Activated T-cell treated with anti-CD3 and anti-CD28 coated beads, Interleukin-2, amount 50 U/mL, for 4 hours (primary cell): ENCODE measurements at places on chromosomes 12 and 14.

DNA sequence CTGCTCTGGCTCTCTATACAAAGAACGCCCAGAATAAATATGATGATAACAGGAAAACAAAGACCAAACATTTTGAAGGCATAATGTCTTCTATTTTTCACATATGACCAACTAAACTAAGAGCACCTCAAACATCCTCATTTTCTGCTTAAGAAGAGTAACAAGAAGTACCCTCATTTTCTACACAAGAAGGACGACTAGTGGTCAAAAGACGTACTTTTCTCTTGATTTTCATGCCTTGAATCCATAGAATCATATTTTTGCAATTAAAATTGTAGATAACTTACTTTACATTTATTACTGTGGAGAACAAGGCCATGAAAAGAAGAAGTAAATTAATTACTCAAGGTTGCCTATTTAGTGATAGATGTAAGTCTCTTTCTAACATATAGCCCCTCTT lies 358.6 kb downstream of the DUSP6 start:
- DNase-seq = no peak

GRCh38 chr12:43332977-43333640 lies 218.9 kb downstream of the ADAMTS20 start:
- DNase-seq = no peak

DNA sequence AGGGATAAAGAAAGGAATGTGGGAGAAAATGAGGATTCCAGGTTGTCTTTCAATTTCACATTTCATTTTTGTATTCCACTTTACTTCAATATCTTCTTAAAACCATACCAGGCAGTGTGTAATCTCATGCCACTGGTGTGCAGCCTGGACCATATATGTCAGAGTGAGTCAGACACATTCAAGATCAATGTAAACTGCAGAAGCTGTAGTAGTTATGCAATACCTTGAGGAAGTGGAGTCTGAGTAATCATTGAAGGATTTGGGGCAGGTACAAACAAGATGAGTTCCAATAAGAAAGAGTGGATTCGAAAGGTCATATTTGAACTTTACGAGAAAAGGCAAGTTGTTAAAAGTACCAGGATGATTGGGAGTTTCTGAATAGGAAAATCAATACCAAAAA lies 14.1 kb downstream of the PLCZ1 start:
- no peak for DNase-seq

DNA sequence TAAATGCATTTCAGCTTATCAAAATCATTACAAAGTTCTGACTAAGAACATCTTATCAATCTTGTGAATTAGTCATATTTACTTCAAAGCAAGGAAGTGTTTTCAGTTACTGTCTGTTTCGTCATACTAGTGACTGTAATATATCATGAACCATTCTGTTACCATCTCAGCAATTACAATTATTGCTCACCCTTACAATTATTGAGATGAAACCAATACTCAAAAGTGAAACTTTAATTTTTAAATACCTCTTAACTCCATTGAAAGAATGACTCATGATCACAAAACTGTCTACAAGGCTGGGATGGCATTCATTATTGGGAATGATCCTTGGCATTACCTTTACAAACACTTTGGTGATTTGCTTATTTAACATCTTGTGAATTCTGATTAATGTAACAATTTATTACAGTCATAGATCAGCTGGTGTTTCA lies 90.3 kb downstream of the RPS6KA5 start:
- no peak for DNase-seq

GRCh38 chr12:53381731-53382630 lies 2.0 kb downstream of the SP1 start:
- DNase-seq = peak; percentile 33

DNA sequence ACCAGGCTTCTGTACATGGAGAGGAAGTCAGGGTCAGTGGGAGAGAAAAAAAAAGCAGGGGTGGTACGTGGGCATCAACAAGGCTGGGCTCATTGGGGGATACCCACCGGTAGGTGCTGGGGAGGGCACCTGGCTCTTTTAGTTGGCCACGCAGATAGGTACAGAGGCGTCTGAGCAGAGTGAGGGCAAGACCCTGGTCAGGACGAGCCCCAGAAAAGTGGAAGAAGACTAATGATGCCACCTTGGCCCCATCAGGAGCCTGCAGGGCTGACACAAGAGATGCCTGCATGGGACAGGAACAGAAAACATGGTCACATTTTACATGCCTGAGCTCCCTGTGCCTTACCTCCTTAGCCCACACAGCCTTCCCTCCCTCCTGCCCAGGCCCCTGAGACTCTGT lies 29.7 kb downstream of the TEP1 start:
- DNase-seq = no peak

- DNase-seq = no peak
Measured at GRCh38 chr14:65771271-65771670, 358.7 kb downstream of the FUT8 start.

- DNase-seq = no peak
Measured at GRCh38 chr12:110744151-110744571, 1.5 kb upstream of the PPP1CC start.

DNA sequence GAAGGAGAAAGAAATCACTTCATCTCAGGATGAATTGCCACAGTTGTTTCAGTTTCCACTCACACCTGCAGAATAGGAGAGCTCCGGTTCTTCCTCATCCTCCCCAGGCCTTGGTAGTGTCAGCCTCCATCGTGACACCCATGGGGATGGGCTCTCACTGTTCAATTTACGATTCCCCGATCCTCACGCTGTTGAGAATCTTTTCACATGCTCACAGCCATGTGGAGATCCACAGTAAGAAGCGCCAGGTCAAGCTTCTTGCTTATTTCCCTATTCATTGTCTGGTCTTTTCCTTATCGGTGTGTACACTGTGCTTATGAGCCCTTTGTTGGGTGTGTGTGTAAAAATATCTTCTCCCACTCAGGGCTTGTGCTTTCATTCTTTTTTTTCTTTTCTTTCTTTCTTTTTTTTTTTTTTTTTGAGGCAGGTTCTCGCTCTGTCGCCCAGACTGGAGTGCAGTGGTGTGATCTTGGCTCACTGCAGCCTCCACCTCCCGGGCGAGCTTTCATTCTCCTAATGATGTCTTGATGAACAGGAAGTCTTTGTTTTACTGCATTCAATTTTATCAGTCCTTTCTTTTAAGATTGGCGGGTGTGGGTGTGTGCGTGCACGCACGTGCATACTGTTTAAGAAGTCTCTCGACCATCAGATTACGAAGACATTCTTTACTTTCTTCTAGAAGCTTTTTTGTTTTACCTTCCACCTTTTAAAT lies 21.5 kb downstream of the RIN3 start:
- DNase-seq = peak; percentile 30

DNA sequence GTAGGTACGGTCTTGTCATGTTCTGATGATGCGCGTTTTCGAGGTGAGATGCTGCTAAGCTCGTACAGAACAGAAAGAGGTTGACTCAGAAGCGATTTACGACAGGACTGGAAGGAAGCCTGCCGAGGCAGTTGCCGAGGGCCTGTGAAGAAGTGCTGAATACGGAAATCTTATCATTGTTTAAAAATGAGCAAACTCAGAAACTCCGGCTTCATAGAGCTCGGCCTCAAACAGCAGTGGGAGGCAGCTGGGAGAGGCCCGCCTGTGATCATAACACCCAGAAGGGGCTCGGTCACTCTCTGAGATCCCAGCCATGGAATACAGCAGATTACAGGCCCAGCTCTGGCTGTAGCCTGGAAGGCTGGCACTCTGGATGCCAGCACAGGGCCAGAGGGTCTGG lies 87.4 kb downstream of the CPSF2 start:
- DNase-seq = no peak
